Testis (tissue), 5 donors: ENCODE measurements at places on chromosomes 1 and 21. TPM values are rescaled to one million over a fixed set of nuclear protein-coding genes. Genes with fewer than 3 reads are reported as not detected.

- DNase-seq = no peak
- H3K4me3 ChIP-seq = no peak overlapping the region
- H3K4me1 ChIP-seq = peaks cover 13% of the 10 kb centered on the region
- peak overlapping the region; percentile 21 for H3K27ac ChIP-seq
- H3K36me3 ChIP-seq = no peaks in the 10 kb centered on the region
Measured at GRCh38 chr1:108815566-108815965, 41.3 kb downstream of the AKNAD1 start.

DNA sequence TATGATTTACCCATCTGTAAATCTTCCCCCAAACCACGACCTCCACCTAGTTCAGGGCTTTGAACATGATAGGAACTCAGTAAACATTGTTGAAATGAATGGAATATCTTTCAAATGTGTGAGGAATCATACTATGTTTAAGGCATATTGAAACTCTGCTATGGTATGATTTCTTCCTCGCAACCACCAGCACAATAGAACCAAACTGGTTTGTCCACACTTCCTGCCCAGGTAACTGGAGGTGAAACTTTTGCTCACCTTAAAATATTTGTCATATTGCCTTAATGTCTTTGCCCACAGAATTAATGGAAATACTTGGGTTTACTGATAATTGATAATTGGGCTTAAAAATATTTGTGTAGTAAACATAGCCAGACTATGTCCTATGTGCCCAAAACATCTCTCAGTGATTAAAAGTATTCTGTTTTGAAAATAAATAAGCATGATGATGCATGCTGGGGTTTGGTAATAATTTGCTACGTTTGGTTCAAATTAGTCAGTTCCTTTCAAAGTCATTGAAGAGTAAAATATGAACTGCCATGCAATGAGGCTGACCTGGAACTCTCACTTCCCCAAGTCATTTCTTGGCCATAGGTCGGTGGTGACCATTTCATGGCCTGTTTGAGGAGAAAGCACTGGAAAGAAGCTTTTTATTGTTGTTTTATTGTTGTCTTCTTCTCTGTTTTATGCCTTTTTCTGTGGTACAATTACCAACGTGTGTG is 73.3 kb downstream of the TNFSF18 start:
- no peak overlapping the region for H3K4me3 ChIP-seq
- H3K4me1 ChIP-seq = no peaks in the 10 kb centered on the region
- no peaks in the 10 kb centered on the region for H3K36me3 ChIP-seq
- H3K27ac ChIP-seq = no peak overlapping the region
- no peak for DNase-seq
- no peaks in the 10 kb centered on the region for H3K27me3 ChIP-seq

The CTH gene
- 10.0 TPM for total RNA-seq

The ACTL8 gene
- total RNA-seq = 10.9 TPM

DNA sequence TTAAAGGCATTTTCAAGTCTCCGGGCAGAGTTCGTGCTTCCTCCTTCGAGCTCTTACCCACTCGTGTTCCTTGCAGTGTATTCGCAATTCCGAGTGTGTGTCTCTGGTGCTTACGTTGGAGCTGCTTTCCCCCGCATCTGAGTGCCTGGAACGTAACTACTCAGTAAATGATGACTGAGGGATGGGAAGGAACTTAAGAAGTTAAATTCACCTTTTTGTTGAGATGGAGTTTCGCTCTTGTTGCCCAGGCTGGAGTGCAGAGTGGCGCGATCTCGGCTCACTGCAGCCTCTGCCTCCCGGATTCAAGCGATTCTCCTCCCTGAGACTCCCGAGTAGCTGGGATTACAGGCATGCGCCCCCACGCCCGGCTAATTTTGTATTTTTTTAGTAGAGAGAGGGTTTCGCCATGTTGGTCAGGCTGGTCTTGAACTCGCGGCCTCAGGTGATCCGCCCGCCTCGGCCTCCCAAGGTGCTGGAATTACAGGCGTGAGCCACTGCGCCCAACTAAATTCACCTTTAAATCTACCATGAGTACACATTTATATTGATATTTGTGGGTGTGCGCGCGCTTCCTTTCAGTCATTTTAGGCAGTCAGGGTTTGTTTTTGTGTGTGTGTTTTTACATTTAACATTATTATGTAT is 837 bp downstream of the NDUFS5 start:
- DNase-seq = no peak
- peaks cover 10% of the 10 kb centered on the region for H3K4me1 ChIP-seq
- no peaks in the 10 kb centered on the region for H3K27me3 ChIP-seq
- peak overlapping the region; percentile 84 for H3K4me3 ChIP-seq

- peak overlapping the region; percentile 62 for H3K4me3 ChIP-seq
- H3K36me3 ChIP-seq = no peaks in the 10 kb centered on the region
- peaks cover 9% of the 10 kb centered on the region for H3K4me1 ChIP-seq
Measured at GRCh38 chr1:9181990-9182783, 52.4 kb upstream of the H6PD start.

- H3K36me3 ChIP-seq = no peaks in the 10 kb centered on the region
- H3K27ac ChIP-seq = no peak overlapping the region
- DNase-seq = no peak
- H3K4me3 ChIP-seq = no peak overlapping the region
Measured at GRCh38 chr21:14259747-14260146, 43.8 kb downstream of the RBM11 start.

- no peak overlapping the region for H3K27ac ChIP-seq
- H3K4me3 ChIP-seq = no peak overlapping the region
- H3K4me1 ChIP-seq = no peaks in the 10 kb centered on the region
- H3K27me3 ChIP-seq = no peaks in the 10 kb centered on the region
- no peaks in the 10 kb centered on the region for H3K36me3 ChIP-seq
- DNase-seq = no peak
Measured at GRCh38 chr1:238950784-238951183, 435.6 kb upstream of the CHRM3 start.
